ENCODE measurements at places on chromosomes 5 and 9. TPM values are rescaled to one million over a fixed set of nuclear protein-coding genes. Genes with fewer than 3 reads are reported as not detected.

DNA sequence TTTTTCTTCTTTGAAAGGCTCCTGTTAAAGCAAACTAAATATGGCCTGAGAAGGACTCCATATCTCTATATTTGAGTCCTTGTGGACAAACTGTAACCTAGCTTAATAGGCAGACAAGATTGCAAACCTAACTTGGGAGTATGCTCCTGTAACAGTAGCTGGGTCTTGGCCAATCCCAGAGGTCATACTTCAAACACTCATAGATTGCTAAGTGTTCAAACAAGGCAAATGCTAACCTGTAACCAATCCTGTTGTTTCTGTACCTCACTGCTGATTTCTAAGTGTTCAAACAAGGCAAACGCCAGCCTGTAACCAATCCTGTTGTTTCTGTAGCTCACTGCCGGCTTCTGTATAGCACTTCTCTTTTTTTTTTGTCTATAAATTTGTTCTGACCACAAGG lies 50.6 kb upstream of the CLK4 start:
- DNase-seq = no peak

- no peak for DNase-seq
These were observed 233.7 kb downstream of the GLIS3 start for GRCh38 chr9:4066120-4066519.

- DNase-seq = no peak
These were observed 245.9 kb downstream of the ACTL7B start for GRCh38 chr9:108609897-108610253.

DNA sequence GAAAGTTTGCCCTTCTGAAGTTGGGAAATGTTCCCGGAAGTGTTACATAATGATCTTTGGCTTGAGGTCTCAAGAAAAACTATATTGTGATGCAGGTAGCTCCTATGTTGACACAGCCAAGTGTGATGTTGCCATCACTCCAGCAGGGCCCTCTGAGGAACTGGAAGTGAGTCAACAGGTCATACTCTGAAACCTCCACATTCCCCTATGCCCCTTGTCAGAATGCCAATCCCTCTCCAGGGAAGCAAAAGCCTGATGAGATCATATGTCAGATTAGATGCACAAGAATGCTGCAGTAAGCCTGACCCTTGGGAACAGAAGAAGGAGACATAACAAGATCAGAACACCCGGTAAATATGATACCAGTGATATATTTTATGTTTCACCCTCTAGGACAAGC lies 66.8 kb upstream of the ITGA2 start:
- DNase-seq = no peak

DNA sequence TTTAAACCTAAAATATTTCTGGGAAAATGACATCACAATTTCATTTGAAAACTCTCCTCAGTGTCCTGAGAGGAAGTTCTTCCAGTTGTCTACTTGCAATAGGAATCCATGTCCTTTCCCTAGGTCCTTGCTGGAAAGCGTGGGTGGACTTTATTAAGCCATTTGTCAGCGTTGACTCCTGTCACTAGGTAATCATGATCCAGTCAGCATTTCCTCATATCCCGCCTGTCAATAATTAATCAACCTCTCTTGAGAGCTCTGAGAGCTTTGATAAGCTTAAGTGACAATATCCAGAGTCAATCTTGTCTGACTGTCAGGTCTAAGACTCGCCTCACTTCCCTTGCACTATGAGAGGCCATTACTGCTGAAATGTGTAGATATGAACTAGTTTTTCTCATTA lies 107.2 kb upstream of the SLIT3 start:
- DNase-seq = no peak

- DNase-seq = no peak
These were observed 131.2 kb downstream of the DAB2IP start for GRCh38 chr9:121782514-121783110.

DNA sequence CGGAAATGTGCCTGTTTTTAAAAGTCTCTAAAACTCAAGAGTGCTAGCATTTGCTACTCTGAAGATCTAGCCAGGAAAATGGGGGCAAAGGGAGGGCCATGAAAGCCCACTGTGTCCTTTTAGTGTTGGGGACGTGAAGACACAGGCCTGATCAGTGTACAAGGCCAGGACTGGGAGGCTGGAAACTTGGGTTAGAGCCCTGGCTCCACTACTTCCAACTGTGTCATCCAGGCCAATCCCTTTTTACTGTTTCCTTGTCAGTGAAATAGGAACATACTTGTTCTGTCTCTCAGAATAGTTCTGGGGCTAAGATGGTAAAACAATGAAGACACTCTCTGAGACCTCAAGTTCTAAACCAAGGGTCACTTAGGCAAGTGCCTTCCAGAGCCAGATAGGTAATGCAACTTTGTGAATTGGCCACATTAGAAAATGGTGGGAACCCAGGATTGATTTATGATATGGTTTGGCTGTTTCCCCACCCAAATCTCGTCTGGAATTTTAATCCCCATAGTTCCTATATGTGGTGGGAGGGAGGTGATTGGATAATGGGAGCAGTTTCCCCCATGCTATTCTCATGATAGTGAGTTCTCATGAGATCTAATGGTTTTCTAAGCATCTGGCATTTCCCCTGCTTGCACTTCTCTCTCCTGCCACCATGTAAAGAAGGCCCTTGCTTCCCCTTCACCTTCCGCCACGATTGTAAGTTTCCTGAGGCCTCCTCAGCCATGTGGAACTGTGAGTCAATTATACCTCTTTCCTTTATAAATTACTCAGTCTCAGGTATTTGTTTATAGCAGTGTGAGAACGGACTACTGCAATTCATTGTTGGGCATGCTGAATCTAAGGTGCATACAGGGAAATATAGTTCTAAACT lies 30.4 kb upstream of the B4GALT1 start:
- peak; percentile 55 for DNase-seq

DNA sequence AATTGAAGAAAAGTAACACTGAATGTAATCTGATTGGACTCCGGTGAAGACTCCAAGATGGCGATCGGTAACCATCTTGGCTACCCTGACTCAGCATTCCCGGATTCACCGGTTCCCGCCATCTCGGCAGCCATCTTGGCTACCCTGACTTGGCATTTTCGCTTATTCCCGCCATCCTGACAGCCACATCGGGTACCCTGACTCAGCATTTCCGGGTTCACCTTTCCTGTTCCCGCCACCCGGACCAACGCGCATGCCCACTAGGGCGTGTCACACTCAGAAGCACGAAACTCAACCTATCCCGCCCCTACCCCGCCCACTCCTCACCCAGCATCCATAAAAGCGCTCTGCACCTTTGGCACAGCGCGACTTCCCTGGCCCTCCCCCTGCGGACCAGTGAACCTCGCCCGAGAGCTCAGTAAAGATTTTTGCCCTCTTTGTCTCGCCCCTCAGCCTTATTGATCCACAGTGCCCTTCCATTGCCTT lies 17.2 kb downstream of the SPTLC1 start:
- peak; percentile 89 for DNase-seq

DNA sequence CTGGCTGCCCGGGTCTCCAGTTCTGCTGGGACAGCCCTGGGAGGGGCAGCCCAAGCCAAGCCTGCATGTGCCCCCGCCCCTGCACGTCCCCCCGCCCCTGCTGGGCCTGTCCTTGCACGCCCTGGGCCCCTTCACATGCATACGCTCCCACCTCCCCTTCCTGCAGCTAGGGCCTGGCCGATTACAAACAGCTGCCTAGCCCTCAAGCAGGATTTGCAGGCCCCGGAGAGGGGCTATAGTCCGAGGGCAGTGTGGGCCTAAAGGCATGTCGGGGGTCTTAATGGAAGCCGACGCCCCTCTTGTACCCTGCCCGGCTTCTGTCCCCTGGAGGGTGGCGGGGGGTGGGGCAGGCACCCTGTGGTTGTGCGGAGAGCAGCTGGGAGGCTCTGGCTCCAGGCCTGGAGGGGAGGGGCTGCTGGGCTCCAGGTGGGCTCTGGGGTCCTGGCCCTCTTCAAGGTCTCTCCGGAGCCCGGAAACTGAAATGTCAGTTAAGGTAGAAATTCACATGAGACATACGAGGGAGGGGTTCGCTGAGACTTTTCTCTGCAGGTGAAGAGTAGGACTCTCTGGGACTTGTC lies 16.9 kb downstream of the COL5A1 start:
- no peak for DNase-seq

DNA sequence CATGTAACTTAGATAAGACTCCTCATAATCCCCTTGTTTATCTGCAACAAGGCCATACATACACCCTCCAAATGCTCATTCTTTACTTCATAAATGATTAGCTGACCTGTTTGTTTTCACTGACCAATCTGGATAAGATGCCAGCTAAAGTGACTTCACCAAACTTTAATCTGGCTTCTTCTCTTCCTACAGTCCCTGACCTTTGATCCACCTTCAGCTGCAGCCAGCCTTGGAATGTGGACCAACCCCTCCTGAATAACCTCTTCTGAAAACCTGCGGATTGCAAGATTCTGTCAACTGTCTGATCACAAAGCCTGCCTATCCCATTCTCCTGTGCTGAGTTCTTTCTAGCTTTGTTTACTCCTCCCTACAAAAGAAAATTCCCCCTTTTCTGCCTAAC lies 476.8 kb downstream of the LRRC70 start:
- DNase-seq = no peak

DNA sequence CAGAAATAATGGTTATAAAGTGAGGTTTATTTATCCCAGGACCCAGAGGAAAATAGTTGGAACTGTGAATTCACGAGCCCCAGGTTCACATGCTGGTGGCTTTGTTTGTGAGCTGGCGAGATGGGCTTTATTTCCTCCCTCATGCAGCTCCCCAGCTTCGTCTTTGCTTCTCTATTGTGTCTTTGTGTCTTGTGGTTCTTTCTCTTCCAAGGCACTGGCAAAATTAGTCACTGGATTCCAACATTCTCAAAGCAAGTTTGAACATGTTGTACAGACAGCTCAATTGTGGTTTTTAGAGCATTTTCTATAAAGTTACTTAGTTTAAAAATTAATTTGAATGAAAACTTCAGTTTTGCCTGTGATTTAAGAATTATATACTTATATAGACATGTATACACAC lies 7.2 kb downstream of the NDUFS6 start:
- no peak for DNase-seq

DNA sequence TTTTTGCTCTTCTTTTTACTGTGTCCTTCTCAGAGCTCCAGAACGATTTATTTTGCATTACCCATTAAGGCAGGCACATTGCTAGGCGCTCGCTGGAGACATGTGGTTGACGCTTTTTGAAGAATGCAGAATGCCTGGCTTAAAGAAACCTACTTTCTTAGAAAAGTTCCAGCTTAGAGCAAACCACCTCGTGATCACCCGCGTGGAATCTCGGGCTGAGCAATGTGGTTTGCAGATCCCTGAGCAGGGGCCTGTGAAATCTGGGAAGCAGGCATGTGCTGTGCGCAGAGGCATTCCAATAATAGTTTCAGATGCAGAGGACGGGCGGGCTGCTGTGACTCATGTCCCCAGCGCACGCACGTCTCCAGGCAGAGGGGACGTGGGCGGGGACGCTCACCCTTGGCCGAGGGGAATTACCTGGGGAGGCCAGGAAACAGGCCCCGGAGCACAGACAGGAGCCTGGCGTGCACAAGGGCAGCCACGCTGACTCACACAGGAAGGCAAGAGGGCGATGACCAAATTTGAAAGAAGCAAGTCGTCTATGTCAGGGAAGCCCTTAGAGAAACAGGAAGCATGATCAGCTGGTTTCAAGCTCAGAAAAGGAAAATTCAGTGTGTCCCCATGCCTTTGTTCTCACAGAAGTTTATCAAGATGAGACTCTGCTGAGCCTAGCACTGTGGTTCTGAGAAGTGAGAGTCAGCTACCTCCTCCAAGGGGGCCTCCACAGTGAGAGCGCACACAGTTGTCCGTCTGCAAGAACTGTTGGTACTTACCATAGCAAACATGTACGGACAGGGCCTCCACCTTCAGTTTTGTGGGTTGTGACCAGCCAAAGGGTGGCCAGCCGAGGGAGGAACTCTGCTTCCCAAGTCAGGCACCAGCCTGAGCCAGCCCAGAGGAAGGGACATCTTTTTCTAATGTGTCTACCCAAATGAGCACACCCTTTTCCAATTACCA lies 218.6 kb downstream of the PIK3R1 start:
- DNase-seq = peak; percentile 91

Gene IRX1
- not detected for total RNA-seq

GRCh38 chr9:33318781-33319180 lies 28.5 kb downstream of the NFX1 start:
- no peak for DNase-seq

Gene RNF180
- 22.9 TPM for total RNA-seq

GRCh38 chr5:143243103-143243502 lies 160.4 kb downstream of the NR3C1 start:
- no peak for DNase-seq

DNA sequence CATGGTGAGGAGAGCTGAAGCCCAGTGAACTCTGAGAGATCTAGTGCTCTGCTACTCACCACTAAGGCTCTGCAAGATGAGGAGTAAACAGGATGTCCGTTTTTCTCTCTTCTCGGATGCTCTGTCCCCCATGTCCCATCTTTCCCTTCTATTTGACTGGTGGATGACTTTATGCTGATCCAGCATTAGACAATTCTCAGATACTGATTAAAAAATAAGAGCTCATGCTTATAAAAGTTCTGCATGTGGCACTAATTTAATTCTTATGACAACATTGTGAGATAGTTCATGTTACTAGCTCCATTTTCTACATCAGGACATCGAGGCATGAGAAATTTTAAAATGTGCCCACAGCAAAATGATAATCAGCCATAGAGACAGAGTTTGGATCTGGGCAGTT lies 77.0 kb downstream of the HMHB1 start:
- no peak for DNase-seq

Gene GPR21
- total RNA-seq = 7.8 TPM

DNA sequence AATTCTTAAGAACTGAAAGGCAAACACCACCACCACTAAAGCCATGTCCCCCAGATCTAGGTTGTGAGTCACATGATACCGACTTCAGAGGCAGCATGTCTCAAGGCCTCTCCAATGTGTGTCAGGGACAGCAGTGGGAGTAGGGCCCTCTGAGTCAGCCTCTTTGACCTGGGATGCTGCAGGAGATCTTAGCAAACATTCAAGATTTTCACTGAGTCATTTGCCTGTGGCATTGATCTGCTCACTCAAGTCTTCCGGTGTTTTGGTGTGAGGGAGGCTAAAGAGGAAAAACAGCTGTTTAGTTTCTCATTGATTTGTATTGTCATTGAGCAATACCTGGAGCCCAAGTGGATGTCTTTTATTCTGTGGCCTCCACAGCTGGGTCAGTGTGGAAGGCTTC lies 36.1 kb downstream of the TMC1 start:
- no peak for DNase-seq

DNA sequence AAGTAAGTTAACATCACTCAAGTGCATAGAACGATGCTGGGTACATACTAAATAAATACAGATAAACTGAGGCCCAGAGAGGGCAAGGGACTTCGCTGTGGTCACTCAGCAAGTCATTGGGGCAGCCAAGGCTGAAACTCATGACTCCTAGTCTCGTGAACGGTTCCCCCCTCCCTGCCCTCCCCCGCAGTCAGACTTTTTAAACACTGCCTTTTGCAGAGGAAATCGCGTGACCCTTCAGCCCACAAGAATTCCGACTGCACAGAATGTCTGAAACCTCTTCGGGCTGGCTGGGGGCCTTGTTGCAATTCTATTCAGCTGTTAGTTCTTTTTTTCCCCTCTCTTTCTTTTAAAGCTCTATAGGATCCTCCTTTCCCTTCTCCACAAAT lies 28.1 kb downstream of the NEK6 start:
- peak; percentile 82 for DNase-seq

Gene CDKN2B
- total RNA-seq = 6.1 TPM

GRCh38 chr9:37309136-37309535 lies 113.4 kb upstream of the GRHPR start:
- DNase-seq = no peak

Data from ureter (tissue), 1 donor.